Urinary bladder (tissue), 4 donors: ENCODE measurements at places on chromosomes 11 and 22.

- no peak for DNase-seq
Observed at GRCh38 chr11:102850973-102851745, 7.8 kb upstream of the MMP3 start.

- DNase-seq: no peak
Observed at GRCh38 chr11:58576887-58577471, 1.3 kb upstream of the LPXN start.

GRCh38 chr11:80054582-80055165, 613.8 kb upstream of the TENM4 start:
- no peak for DNase-seq

GRCh38 chr22:30513462-30513861, 8.0 kb upstream of the SEC14L4 start:
- no peak for DNase-seq
